ENCODE measurements at places on chromosomes 11 and 22. TPM values are rescaled to one million over a fixed set of nuclear protein-coding genes. Genes with fewer than 3 reads are reported as not detected.

DNA sequence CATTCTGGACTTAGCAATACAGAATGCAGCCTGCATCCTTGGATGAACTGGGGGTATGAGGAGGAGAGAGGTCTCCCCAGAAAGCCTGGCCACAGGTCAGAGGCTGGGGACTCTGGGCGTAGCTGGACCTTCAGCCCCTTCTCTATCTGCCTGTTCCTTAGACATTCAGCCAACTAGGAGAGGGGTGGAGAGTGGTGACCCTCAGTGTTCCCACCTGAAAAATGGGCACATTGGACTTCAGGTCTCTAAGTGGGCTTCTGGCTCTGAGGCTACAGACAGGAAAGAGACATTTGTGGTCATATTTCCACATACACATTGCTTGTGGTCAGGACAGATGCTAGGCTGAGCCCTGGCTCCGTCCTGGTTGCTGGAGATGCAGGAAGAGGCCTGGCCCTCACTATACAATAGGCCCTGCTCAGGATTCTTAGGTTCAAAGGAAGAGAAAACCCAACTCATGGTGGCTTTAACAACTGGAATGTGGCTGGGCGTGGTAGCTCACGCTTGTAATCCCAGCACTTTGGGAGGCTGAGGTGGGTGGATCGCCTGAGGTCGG is 30.1 kb upstream of the CBX7 start:
- no peak for DNase-seq
- H3K4me1 ChIP-seq, result no peaks in the 10 kb centered on the region
- H3K27ac ChIP-seq, result no peak overlapping the region
- H3K4me3 ChIP-seq, result no peak overlapping the region
- no peaks in the 10 kb centered on the region for H3K27me3 ChIP-seq
- no peaks in the 10 kb centered on the region for H3K36me3 ChIP-seq

DNA sequence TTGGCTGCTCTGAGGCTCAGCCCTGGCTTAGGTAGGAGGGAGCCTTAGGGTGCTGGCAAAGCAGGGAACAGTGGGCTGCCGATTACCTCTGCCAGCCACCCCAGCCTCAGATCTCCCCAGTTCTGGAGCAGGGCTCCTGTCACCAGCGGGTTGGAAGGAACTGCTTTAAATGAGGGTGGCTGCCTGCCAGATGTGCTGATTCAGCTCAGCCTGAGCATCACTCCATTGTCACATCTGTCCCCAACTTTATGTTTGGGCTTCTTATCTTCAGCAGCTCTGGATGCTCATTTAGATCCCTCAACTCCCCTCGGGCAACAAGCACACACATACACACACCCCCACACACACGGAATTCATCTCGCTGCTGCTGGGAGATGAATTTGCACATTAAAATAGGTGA is 16.9 kb upstream of the ANKK1 start:
- H3K4me3 ChIP-seq, result no peak overlapping the region
- no peak for DNase-seq
- H3K27ac ChIP-seq, result no peak overlapping the region
- peaks cover 34% of the 10 kb centered on the region for H3K36me3 ChIP-seq
- no peaks in the 10 kb centered on the region for H3K4me1 ChIP-seq

- no peak overlapping the region for H3K27ac ChIP-seq
- H3K4me3 ChIP-seq, result no peak overlapping the region
- H3K4me1 ChIP-seq, result no peaks in the 10 kb centered on the region
- H3K27me3 ChIP-seq, result no peaks in the 10 kb centered on the region
- no peak for DNase-seq
Measured at GRCh38 chr11:19218216-19218615, 16.4 kb upstream of the CSRP3 start.

DNA sequence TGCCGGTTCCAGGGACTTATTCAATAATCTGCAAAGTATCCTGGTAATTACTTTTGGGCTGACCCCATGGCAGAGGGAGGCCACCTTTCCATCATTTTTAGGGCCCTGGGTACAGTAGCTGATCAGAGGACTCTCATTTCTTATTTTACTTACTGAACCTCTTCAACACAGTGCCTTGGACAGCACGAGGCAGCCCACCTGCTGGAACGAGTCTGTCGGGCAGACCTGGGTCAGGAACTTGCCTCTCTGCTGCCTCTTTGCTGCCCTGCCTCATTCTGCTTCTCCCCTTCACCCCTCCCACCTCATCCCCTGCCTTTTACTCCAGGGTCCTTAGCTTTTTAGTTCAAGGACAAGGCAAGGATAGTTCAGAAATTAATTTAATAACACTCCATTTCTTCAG is 204.5 kb downstream of the CSNK2A3 start:
- H3K36me3 ChIP-seq, result no peaks in the 10 kb centered on the region
- H3K27ac ChIP-seq, result peak overlapping the region; percentile 80
- H3K4me1 ChIP-seq, result peaks cover 10% of the 10 kb centered on the region

GRCh38 chr22:21802056-21802455 is 65.4 kb downstream of the MAPK1 start:
- peaks cover 18% of the 10 kb centered on the region for H3K36me3 ChIP-seq
- H3K27me3 ChIP-seq, result no peaks in the 10 kb centered on the region
- no peak overlapping the region for H3K27ac ChIP-seq
- no peak for DNase-seq

DNA sequence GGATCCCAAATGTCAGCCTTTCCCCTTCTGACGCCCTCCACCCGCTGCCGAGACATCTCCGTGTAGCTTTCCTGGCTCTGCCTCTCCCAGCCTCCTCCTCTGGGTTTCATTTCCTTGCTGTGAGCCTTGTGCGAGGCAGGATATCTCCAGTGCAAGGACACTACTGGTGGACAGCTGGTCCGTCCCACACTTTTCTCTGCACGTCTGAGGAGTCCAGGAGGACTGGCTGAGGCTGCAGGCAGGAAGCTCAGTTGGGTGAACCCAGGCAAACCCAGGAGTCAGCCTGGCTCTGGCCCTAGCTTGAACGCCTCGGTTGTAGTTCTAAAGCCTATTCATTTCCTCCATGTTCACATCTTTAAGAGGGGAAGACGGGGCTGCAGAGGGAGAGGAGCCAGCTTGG is 145.5 kb downstream of the ST3GAL4 start:
- no peak overlapping the region for H3K27ac ChIP-seq
- DNase-seq, result peak; percentile 49
- no peaks in the 10 kb centered on the region for H3K4me1 ChIP-seq
- H3K27me3 ChIP-seq, result no peaks in the 10 kb centered on the region
- H3K36me3 ChIP-seq, result no peaks in the 10 kb centered on the region
- no peak overlapping the region for H3K4me3 ChIP-seq

DNA sequence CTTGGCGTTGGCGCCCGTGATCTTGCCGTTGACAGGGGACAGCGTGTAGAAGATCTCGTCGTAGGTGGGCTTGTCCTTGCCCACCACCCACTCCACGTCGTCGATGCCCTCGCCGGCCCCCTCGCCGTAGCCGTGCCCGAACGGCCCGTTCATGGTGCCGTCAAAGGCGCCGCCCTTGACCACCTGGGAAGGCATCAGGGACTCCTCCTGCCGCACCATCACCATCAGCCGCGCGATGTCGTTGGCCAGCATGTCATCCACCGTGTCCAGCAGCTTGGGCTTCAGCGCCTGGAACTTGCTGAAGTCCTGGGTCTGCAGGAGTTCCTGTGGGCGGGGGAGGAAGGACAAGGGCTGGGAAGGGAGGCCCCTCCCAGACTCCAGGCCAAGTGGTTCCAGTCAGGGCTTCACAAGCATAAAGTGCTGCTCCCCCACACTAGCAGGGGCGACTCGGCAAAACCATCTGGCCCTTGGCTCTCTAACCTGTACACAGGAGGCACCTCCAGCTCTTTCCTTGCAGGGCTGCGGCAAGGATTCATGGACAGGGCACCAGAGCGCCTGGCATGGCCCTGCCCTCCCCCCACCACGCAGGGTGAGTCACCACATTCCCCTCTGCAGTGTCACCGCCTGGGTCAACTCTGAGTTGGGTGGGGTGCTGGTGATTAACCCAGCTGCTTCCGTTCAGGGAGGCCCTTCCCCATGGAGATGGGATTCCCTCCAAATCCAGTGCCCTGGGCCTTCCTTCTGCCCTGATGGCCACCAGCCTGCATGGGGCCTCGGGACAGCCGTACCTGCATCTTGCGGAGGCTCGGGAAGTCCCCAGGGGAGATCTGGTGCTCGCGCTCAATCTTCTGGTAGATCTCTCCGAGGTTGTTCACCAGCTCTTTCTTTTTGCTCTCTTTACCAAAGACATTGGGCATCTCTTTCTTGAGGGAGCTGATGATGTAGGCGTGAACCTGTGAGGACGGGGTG is 10.4 kb upstream of the CDC42BPG start:
- peak overlapping the region; percentile 97 for H3K27ac ChIP-seq
- no peaks in the 10 kb centered on the region for H3K36me3 ChIP-seq
- peaks cover 80% of the 10 kb centered on the region for H3K4me1 ChIP-seq

- H3K36me3 ChIP-seq, result no peaks in the 10 kb centered on the region
- H3K4me1 ChIP-seq, result no peaks in the 10 kb centered on the region
- H3K4me3 ChIP-seq, result no peak overlapping the region
Measured at GRCh38 chr11:100769617-100770016, 82.5 kb downstream of the ARHGAP42 start.

GRCh38 chr22:33315954-33316353 is 257.8 kb upstream of the SYN3 start:
- DNase-seq, result no peak
- H3K27me3 ChIP-seq, result no peaks in the 10 kb centered on the region
- peaks cover 44% of the 10 kb centered on the region for H3K36me3 ChIP-seq
- H3K4me3 ChIP-seq, result no peak overlapping the region
- no peak overlapping the region for H3K27ac ChIP-seq

GRCh38 chr11:17691550-17691949 is 27.8 kb upstream of the MYOD1 start:
- no peak overlapping the region for H3K4me3 ChIP-seq
- no peaks in the 10 kb centered on the region for H3K4me1 ChIP-seq
- H3K27ac ChIP-seq, result no peak overlapping the region

Gene OVOL1
- not detected for total RNA-seq
